Left lung (tissue), 14 donors: ENCODE measurements at places on chromosomes 4 and X. TPM values are rescaled to one million over a fixed set of nuclear protein-coding genes. Genes with fewer than 3 reads are reported as not detected.

DNA sequence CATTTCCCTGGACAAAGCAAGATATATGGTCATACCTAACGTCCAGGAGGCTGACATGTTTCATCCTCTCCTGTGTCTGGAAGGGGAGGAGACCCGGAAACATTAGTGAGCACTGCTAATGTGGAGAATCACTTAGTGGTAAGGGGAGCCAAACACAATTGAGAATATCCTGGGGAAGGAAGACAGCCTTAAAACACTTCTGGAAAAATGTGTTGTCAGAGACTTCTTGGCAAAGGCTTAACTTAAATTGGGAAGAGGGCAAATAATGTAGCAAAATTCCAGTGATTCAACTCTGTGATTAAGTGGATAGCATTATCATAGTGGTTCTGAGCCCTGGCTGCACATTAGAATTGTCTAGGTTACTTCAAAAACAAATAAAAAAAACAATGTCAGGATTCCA, 39.5 kb downstream of the SPARCL1 start:
- no peak for DNase-seq

GRCh38 chrX:19544693-19545305, 29.5 kb upstream of the MAP3K15 start:
- DNase-seq, result peak; percentile 51

- no peak for DNase-seq
These were observed 67.2 kb upstream of the HOPX start for GRCh38 chr4:56748271-56748670.

GRCh38 chr4:1058997-1059665, 47.7 kb downstream of the FGFRL1 start:
- DNase-seq, result peak; percentile 73

FAM200B gene
- polyA plus RNA-seq, result 51.4 TPM

SLC2A9 gene
- polyA plus RNA-seq, result 4.2 TPM

DNA sequence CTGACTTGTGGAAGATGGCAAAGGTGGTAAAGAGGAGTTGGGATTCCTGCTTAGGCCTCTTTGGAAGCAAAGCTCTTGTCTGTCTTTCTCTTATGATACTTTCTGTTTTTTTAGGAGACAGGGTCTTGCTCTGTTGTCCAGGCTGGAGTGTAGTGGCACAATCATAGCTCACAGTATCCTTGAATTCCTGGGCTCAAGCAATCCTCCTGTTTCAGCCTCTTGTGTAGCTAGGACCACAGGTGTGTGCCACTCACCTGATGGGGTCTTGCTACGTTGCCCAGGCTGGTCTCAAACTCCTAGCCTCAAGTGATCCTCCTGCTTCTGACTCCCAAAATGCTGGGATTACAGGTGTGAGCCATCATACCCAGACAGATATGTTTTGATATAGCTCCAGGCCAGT, 19.3 kb upstream of the IGFBP7 start:
- no peak for DNase-seq

GRCh38 chrX:123695242-123695641, 37.6 kb downstream of the THOC2 start:
- DNase-seq, result no peak

DMRTC1 gene
- 0.29 TPM for polyA plus RNA-seq

PPP4R3C gene
- not detected for polyA plus RNA-seq

- no peak for DNase-seq
These were observed 68.4 kb downstream of the MFAP3L start for GRCh38 chr4:169957785-169958184.

DNA sequence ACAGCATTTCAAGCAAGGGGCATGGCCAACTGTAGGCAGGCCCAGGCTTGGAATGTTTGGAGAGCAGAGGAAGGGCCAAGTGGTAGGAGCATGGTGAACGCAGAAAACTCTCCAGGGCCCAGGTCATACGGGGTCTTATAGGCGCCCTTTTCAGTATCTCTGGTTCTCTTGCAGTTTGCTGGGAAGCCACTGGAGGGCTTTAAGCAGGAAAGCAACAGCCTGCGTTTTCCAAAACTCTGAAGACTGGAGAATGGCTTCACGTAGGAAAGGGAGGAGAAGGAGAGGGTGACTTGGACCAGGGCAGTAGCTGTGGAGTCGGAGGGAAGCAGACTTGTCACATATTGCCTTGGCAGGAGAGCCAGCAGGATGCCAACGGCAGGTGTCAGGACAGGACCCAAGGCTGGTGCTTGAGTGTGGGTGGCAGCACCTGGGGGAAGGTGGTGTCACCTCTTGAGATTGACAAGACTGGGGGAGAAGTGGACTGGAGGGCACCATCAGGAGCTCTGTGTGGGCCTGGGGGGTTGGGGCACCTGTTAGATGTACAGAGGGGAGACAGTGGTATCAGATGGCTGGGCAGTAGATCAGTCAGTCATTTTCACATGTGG, 21.9 kb downstream of the TKTL1 start:
- DNase-seq, result no peak

DYNLT3 gene
- polyA plus RNA-seq, result 36.2 TPM
